ENCODE measurements at places on chromosomes 1 and 21. TPM values are rescaled to one million over a fixed set of nuclear protein-coding genes. Genes with fewer than 3 reads are reported as not detected.
A peak's percentile ranks its signal among the peaks of the same experiment; 100 is the strongest.

DNA sequence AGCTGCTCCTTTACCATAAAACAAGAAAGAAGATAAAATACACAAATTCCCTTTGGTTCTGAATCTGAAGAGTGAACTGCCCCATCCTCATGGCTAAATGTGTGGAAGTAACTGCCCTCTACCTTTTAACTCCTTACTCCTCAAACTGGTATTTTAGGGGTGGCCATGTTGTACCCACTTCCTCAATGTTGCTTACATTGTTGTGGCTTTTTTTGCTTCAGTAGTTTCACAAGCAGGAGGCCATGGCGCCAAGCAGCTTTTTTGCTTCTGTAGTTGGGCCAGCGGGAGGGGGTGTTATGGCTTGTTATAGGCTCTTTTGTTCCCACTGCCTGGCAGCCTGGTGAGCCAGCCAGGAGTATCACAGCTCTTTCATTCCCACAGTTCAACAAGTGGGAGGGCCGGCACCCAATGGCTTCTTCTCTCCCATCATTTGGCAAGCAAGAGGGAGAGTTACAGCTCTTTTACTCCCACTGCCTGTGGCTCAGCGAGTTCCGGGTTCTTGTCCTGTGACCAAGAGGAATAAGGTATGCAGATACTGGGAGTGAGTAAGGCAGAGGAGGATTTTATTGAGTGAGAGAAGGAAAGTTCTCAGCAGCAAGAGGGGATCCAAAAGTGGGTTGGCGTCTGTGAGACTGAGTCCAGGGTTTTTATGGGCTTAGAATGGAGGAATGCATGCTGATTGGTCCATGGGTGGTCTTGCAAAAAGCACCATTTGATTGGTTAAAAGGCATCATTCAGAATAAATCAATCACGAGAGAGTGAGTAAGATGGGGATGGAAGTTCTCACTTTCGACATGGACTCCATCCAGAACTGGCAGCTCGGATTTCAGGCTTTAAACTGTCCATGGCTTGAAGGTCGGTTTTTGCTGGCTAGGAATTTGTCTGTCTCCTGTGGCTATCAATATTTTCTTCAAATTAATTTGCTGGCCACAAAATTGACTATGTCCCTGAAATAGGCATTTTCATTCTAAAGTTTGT is 429.6 kb downstream of the HLX start:
- DNase-seq, result peak; percentile 24

DNA sequence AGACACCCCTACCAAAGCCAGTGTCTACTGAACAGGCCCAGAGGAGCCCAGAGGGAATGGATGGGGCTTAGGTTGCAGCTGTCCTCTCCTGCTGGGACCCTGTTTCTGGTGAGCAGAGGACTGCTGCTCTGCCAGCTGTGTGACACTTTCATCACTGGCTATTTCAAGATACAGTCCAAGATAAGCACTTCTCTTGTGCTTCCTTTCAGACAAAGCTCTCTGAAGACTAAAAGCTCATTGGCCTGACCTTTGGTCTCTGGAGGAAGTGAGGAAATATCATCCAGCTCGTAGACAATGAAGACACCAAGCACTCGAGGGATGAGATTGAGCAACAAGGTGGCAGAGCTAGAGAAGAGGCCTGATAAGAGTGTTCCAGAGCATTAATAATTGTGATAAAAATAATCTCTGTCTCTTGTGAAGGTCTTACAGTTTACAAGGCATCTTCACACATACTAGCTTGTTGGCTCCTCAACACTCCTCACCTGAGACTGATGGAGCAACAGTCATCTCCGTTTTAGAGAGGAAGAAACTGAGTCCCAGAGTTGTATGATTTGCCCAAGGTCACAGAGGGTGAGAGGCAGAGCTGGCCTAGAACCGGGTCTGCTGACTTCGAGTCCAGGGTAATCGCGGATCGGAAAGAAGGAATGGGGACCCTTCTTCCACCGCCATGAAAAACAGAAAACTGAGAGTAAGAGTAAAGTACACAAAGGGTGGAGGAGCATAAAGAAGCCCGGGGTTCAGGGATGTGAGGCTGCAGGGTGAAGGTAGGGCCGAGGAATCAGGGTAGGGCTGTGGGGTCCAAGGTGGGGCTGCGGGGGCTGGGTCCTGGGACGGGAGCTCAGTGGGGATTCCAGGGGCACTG is 666 bp downstream of the PAFAH2 start:
- no peak for DNase-seq

DNA sequence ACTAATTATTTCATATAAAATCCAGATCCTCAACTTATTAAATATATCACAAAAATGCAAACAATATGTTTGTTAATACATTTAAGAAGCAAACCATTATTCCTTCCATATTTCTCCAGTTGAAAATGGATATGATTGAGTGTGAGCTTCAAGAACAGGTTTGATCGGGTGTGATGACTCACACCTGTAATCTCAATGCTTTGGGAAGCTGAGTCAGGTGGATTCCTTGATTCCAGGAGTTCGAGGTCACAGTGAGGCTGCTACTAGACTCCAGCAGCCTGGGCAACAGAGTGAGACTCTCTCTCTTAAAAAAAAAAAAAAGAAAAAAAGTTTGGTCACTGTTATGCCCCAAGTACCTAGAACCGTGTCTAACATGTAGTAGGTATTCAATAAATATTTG is 42.9 kb upstream of the RRP15 start:
- DNase-seq, result peak; percentile 2

CYP2J2 gene
- total RNA-seq, result not detected

POU3F1 gene
- total RNA-seq, result not detected

GRCh38 chr1:167681451-167682098 is 40.2 kb upstream of the MPZL1 start:
- no peak for DNase-seq

C1orf105 gene
- not detected for total RNA-seq

DNA sequence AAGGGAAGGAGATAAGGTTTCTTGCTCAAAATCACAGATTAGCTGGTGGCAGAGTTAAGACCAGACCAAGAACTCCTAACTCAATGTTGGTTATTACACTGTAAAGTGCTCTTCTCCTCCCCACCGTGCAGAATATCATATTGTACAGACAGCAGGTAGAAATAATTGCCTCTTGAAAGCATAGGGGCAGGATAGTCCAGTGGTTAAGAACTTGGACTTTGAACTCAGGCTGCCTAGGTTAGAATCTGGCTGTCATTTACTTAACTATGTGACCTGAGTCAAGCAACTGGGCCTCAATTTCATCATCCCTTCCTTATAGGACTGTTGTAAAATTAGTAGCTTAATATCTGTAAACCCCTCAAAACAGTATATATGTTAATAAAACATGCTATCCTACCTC is 114.9 kb upstream of the HIVEP3 start:
- DNase-seq, result no peak

DNA sequence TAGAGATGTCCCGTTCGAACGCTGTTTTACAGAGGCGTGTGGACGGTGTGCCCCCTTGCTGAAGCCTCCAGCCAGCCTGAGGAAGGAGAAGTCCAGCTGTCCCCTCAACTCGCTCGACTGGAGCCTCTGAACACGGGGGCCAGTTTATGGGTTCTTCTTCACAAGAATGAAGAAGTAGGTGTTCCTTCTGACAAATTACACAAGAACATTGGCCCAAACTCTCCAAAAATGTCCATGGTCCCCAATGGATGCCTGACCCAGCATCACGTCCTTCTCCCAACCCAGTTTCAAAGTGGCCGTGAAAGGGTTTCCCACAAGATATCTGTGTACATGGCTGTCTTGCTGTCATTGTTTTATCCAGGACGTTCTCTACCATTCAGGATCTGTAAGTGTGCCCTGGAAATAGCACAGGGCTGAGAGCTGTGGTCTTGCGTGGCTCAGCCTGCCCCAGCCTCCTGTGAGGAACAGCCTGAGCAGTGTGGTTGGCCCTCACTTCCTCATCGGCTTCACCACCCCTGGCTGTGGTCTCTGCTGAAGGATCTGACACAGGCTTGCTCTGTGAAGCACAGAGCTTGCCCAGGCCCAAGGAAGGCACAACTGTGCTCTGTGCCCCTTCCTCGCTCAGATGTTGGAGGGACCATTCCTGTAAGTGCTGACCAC is 1.0 kb upstream of the S100B start:
- no peak for DNase-seq

All from MG63 (cell line).